ENCODE measurements at places on chromosomes 1 and 21. TPM values are rescaled to one million over a fixed set of nuclear protein-coding genes. Genes with fewer than 3 reads are reported as not detected.

FAM167B gene
- total RNA-seq: 0.35 TPM

HUNK gene
- total RNA-seq: 2.8 TPM

ADORA3 gene
- total RNA-seq: not detected

NEGR1 gene
- 8.6 TPM for total RNA-seq

TAS1R1 gene
- total RNA-seq: not detected

TNFRSF14 gene
- 2.7 TPM for total RNA-seq

TPRG1L gene
- 8.1 TPM for total RNA-seq

FAM76A gene
- 4.6 TPM for total RNA-seq

SUSD4 gene
- total RNA-seq: 0.07 TPM

RHEX gene
- total RNA-seq: 0.29 TPM

HSD3B1 gene
- 0.07 TPM for total RNA-seq

TSSK3 gene
- total RNA-seq: 0.58 TPM

MPL gene
- total RNA-seq: not detected

WDR3 gene
- 15.0 TPM for total RNA-seq

NMNAT1 gene
- 2.2 TPM for total RNA-seq

KIF1B gene
- total RNA-seq: 16.6 TPM

UQCRHL gene
- total RNA-seq: 1.4 TPM

TMPRSS15 gene
- total RNA-seq: not detected

BECN2 gene
- not detected for total RNA-seq

CASQ1 gene
- not detected for total RNA-seq

HMGCL gene
- 38.5 TPM for total RNA-seq

PDC gene
- total RNA-seq: not detected

CFAP45 gene
- total RNA-seq: 0.46 TPM

ARF1 gene
- 303 TPM for total RNA-seq

SPRR1A gene
- not detected for total RNA-seq

OR14C36 gene
- not detected for total RNA-seq

ACADM gene
- 37.8 TPM for total RNA-seq

ZNF648 gene
- total RNA-seq: not detected

BTBD8 gene
- 8.7 TPM for total RNA-seq

CSMD2 gene
- total RNA-seq: 0.98 TPM

CCDC17 gene
- not detected for total RNA-seq

SRGAP2C gene
- 11.6 TPM for total RNA-seq

CD1B gene
- total RNA-seq: not detected

CR1L gene
- total RNA-seq: not detected

ARHGEF10L gene
- total RNA-seq: 27.8 TPM

CLIC6 gene
- 0.58 TPM for total RNA-seq
